ENCODE measurements at places on chromosomes 11 and 22.

GRCh38 chr11:17012712-17013547 is 1.3 kb downstream of the PLEKHA7 start:
- DNase-seq: no peak

- DNase-seq: no peak
Observed at GRCh38 chr11:19907839-19908238, 195.2 kb downstream of the NAV2 start.

- DNase-seq: no peak
Observed at GRCh38 chr11:66330931-66331330, 5.3 kb downstream of the RIN1 start.

DNA sequence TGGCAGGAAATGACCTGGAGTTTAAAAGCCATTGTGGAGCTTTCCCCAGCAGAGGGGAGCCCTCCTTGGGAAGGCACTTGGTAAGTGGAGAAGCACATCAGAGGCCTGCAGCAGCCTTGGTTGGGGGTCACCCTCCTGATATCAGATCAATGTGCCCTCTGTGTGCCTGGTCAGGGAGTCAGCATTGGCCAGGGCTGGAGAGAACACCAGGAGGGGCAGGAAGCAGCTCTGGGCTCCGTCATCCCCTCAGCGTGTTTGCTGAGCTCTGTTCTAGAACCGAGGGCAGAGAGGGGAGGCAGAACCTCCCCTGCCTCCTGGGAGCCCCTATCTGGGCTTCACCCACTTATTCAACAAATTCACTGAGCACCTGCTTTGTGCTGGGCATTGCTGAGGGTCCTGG is 846.0 kb downstream of the TBC1D22A start:
- no peak for DNase-seq

GRCh38 chr11:115659061-115659963 is 155.1 kb upstream of the CADM1 start:
- no peak for DNase-seq

DNA sequence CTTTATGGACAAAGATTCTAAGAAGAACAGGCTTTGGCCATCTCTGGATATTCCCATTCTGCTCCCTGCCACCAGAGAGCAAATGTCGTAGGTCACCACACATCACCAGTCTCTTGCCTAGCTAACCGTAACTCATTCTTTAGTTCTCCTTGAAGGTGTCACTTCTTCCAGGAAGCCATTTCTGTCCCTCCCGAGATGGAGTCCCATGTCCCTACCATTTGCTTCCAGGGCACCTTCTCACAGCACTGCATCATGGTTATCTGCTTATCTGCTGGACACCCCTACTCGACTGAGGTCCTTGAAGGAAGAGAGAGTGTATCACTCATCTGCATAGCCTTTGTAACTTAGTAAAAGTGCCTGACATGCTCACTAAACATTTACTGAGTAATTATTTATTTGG is 47.6 kb downstream of the FAM83F start:
- DNase-seq: no peak

- peak; percentile 19 for DNase-seq
Observed at GRCh38 chr11:20647976-20648565, 21.3 kb upstream of the NELL1 start.

DNA sequence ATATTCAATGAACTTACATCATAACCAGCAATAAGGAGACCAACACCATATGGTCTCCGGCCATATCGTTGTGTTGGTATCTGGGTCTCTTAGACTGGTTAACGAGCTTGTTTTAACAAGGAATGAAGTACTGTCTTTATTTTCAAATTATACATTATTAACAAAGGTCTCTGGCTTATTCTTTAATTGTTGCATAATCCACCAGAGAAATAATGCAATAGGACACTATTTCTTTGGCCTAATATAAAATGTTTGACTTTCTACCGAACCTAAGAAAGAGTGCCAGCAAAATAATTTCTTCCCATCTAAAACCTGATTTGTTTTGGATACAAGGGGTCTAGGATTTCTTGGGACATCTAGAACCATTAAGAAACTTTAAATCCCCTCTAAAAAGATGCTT is 6.4 kb downstream of the PSMA1 start:
- DNase-seq: no peak

DNA sequence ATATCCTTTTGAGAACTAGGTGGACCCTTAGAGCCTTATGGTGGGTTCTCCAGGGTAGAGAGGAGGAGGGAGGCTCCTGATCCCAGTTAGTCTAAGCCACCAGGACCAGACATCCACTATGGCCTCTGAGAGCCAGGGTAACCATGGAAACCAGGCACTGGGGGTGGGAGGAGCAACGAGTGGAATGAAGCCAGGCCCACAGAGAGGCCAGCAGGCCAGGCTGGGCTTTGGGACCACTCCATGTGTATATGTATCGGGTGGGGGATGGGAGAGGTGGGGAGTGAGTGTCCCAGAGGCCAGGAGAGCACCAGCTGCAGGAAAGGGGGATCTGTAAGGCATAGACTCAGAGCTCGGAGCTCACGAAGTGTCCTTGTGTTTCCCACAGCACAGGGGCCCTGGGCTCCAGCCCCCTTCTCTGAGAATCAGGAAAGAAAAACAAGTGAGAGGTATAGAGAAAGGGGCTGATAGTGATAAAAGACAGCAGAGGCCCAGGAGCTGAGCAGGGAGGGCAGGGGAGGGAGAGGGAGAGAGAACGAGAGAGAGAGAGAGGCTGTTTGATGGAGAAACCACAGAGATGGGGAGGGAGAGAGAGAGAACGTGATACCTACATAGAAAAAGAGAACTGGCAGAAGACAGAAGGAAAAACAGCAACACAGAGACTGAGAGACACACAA is 15.5 kb upstream of the TSPAN18 start:
- peak; percentile 84 for DNase-seq

DNA sequence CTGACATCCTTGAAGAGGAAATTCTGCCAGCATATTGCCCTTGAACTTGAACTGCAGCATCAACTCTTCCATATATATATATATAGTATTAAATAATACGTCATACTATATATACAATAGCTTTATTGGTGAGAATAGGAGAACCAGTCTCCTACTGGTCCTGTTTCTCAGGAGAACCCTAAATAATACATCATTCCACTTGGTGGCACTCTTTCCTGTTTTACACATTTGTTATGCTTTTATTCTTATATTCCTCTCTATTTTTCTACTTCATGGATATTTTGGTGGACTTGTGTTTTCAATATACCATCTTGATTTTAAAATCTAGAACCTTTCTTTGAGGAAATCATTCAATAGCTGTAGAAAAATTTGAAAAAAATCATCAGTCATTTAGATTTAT is 193.3 kb downstream of the TRPC6 start:
- no peak for DNase-seq

DNA sequence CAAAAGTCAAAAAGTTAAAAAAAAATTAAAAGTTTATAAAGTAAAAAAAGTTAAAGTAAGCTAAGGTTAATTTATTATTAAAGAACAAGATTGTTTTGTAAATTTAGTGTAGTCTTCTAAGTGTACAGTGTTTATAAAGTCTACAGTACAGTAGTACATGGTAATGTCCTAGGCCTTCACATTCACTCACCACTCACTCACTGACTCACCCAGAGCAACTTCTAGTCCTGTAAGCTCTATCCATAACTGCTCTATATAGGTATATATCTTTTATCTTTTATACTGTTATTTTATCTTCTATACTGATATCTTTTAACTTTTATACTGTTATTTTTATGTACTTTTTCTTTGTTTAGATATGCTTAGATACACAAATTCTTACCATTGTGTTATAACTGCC is 11.2 kb downstream of the C2CD3 start:
- DNase-seq: no peak

DNA sequence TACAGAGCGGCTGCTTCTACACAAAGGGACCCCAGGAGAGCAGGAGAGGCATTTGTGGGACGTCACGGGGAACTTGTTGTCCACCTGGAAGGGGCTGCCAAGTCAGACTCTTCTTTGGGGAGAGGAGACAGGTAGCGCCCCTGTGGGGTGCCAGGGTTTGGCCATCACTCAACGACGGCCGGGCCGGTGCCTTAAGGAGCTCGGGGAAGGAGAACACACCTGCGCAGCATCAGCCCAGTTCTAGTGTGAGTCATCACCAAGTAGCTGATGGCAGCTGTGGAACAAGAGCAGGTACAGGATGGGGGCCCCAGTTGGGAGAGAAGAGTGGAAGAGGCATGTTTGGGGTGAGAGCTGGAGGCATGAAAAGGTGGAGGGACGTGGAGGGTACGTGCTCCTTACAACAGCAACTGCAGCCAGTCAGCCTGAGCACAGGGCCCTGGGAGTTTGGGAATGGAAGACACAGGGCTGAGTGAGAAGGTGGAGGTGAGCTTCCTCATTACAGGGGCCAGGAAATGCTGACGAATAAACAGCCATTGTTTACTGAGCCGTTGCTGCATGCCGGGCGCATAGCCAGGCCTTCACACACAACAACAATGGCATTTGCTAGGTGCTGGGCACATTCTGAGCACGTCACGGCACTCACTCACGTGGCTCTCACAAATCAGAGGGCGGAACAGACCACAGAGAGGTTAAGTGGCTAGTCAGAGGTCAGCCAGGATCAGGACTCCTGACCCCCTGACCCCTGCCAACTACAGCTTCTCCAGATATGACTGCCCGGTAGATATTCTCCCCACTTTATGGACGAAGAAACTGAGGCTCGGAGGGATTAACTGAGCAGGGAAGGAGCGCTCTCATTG is 29.1 kb upstream of the TP53I11 start:
- DNase-seq: no peak

DNA sequence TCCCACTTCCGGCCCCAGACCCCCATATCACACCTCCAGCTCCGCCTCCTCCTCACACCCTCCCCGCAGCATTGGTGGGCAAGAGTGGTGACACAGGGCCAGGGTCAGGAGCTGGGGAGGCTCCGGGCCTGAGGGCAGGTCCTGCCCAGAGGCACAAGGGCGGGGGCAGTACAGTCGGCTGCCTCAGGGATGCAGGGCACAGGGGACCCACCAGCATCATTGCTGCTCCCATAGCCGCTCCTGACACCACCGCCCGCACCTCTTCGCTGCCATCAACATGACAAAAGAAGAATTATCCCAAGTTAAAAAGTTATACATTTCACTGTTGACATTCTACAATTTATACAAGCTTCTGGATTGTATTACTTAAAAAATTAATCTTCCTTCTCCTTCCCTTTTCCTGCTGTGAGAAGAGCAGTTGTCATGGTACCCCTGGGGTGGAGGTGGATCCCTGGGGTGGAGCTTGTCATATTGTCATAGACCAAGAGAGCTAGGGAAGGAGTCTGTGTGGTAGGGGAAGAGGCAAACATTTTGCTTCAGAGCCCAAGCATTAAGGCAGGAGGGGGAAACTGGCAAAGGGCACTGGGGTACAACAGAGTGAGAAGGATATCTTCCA is 4.1 kb downstream of the SBF2 start:
- no peak for DNase-seq

GRCh38 chr11:3368199-3368598 is 10.7 kb downstream of the ZNF195 start:
- DNase-seq: no peak

GRCh38 chr11:114297806-114298709 is 1.9 kb downstream of the NNMT start:
- no peak for DNase-seq

DNA sequence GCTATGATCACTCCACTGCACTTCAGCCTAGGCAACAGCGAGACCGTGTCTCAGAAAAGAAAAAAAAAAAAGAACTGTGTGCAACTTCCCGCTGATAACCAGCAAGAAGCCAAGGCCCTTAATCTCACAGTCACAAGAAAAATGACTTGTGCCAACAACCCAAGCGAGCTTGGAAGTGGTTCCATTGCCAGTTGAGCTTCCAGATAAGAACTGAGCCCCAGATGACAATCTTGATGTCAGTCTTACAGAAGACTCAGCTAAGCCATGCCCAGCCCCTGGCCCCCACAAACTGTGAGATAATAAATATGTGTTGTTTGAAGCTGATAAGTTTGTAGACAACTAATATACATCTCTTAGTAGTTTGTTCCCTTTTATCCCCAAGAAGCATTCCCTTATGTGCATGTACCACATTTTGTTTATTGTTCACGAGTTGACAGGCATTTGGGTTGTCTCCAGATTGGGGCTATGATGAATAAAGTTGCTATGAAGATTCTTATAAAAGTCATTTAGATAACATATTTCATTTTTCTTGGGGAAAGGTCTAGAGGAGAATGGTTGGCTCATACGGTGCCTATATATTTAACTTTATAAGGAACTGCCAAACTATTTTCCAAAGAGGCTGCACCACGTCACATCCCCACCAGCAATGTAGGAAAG is 85.9 kb downstream of the TIMP3 start:
- DNase-seq: no peak

- peak; percentile 47 for DNase-seq
Observed at GRCh38 chr22:39003165-39003638, 10.9 kb upstream of the APOBEC3C start.

DNA sequence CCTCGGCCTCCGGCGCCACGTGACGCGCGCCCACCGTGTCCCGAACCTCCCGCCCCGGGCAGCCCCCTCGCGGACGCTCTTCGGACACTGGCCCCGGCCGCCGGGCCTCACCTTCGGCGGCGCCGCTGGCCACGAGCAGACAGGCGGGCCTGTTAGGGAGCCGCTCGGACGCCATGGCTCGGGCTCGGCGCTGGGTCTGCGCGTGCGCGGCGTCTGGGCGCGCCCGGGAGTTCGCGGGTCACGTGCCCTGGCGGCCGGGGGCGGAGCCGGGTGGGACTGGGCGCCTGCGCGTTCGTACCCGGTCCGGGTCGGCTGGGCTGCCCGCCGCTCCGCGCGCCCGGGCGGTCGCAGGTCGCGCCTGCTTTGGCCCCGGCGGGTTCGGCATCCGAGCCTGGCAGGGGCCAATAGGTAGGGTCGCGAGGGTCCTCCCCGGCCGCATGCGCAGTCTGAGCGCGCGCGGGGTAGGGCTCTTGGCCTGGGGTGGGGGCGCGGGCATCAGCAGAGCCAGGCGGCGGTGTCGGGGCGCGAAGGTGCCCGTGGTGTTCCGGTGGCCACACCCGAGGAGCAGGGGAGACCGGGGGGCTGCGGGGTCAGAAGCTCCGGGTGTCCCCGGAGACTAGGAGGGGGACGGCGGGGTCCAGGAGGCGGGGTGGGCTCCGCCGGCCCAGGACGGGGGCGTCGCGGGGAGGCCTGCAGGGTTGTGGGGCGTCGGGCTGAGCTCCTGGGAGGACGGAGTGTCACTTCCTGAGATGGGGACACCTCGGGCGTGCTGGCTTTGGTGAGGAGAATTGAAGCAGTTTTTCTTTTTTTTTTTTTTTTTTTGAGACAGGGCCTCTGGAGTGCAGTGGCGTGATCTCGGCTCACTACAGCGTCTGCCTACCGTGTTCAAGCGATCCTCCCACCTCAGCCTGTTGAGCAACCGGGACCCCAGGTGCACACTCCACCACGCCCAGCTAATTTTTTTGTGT is at the start of gene GATD1:
TSS of gene GATD1 (minus strand) at position 200 of the 968 bp plus-strand sequence. CDS start at position 175, 25 bp downstream.
- peak; percentile 72 for DNase-seq

DNA sequence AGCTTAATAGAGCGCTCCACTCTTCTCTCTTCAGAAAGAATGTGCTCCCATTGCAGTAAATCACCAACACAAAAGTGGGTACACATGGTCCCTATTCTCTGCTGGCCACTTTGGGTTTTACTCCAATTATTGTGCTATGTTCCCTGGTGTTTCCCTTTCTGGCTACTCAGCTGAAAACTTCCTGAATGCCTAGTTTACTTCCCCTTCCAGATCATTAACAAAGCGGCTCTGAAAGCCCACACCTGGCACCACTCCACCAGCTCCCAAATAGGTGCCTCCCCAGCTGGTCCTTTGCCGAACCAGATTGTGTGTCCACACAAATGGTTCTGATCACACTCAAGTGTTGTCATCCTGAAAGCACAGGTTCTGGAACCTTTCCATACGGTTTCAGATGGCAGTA is 443.7 kb downstream of the NTM start:
- no peak for DNase-seq

GRCh38 chr22:32967386-32968101 is 90.6 kb downstream of the SYN3 start:
- DNase-seq: no peak

GRCh38 chr11:92536883-92537282 is 312.3 kb downstream of the FAT3 start:
- DNase-seq: no peak

- no peak for DNase-seq
Observed at GRCh38 chr11:76337923-76338322, 43.0 kb downstream of the THAP12 start.
